Glutamatergic neuron (in vitro differentiated cells): ENCODE measurements at places on chromosomes 12 and 14. TPM values are rescaled to one million over a fixed set of nuclear protein-coding genes. Genes with fewer than 3 reads are reported as not detected.

Gene GLIPR1L1
- not detected for total RNA-seq

Gene AKAP3
- 3.3 TPM for total RNA-seq

Gene SERPINA10
- not detected for total RNA-seq

Gene C1S
- 3.5 TPM for total RNA-seq

Gene CLEC9A
- total RNA-seq: not detected

Gene WNT1
- not detected for total RNA-seq
